AG08396 (cell line): ENCODE measurements at places on chromosomes 3 and 15.
A peak's percentile ranks its signal among the peaks of the same experiment; 100 is the strongest.

DNA sequence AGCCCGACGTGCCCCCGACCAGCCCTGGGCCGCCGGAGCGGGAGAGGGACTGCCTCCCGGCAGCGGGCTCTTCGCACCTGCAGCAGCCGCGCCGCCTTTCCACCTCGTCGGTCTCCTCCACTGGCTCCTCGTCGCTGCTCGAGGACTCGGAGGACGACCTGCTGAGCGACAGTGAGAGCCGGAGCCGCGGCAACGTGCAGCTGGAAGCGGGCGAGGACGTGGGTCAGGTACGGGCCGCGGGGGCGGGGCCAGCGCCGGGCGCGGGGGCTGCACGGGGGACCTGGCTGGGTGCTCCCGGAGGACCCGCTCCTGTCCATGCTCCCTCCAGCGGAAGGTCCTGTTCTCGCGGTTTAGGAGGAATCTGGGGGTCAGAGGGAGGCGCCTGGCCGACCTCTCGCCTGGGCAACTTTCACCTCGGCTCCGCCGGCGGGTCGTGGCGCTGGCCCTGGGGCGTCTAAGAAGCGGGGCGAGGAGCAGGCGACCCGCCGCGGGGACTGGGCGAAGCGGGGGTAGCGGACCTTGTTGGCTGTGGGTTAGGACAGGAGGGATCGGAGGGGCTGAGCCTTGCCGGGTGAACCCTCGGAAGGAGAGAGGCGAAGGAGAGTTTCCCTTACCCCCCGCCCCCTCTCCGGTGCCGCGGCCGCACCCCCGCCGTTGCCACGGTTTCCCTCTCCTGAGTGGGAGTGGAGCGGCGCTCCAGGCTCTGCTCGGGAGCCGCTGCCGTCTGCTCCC lies 682 bp downstream of the ITPKA start:
- DNase-seq = peak; percentile 31

DNA sequence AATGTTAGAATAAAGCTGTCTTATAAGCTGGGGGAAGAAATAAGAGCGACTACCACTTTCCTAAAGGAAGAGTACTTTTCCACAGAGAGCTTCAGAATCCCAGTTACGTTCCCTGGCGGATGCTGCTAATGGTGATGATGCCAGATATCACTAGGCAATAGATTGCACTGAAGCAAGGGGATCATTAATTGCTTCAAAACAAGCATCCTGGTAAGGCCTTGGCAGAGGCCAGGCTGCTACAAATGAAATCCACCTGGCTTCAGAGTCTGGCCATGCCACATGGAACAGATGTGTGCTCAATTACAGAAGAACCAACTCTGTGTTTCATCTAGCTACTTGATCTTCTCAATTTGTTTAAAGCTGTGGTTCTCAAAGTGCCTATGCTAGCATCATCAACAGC lies 129.2 kb upstream of the IL12A start:
- no peak for DNase-seq

GRCh38 chr15:39623529-39623931 lies 42.7 kb downstream of the THBS1 start:
- DNase-seq = no peak

GRCh38 chr3:18369551-18370185 lies 55.5 kb downstream of the SATB1 start:
- DNase-seq = no peak

DNA sequence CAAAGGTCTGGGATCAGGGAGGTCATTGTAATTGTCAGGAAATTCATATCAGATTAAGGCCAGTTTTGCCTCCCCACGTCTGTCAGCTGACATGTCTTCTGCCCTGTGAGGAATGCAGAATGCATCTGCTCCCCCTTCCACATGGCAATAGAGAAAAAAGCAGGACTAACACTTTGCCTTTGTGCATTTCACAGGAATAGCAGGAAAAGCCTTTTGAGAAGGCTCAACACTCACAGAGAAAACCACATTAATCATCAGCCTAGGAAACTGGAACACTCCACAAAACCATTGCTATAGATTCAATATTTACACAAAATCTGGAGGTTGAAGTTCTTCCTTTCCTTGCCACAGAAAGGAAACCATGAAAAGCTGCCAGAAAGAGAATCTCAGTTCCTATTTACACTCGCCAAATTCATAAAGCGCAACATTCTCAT lies 165.2 kb upstream of the HES1 start:
- no peak for DNase-seq

- DNase-seq = no peak
Observed at GRCh38 chr3:43215663-43216275, 70.6 kb upstream of the SNRK start.

DNA sequence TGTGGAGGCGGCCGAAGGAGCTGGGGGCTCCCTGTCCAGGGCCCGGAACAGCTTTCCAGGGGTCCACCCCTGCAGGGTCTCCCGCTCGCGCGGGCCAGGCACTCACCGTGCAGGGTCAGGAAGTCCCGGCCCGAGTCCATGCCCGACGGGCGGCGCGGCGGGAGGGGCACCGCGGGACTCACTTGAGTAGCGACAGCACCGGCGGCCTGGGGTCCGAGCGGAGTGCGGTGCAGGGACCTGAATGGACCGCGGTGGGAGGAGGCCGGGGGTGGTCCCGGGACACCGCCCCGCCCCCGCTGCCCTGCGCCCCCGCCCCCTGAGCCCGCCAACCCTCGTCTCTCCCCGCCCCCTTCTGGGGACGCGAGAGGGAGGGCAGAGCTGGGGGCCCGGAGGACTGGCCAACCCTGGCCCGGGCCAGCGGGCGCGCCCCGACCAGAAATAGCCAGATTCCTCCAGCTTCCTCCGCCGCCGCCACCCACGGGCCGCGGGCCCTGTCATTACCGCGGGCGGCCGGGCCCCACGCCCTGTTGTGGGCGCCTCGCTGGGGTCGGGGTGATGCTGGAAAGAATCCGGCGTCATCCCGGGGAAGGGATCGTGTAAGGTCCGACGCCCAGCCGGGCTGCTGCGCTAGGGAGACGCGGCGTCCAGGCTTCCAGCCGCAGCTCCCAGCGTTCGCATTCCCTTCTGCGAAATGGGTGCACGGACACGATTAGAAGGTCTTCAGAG lies at the start of gene PLCD1:
PLCD1 (minus strand) TSS at position 243 of the 726 bp plus-strand sequence; CDS start at position 140, 103 bp downstream.
- peak; percentile 93 for DNase-seq

DNA sequence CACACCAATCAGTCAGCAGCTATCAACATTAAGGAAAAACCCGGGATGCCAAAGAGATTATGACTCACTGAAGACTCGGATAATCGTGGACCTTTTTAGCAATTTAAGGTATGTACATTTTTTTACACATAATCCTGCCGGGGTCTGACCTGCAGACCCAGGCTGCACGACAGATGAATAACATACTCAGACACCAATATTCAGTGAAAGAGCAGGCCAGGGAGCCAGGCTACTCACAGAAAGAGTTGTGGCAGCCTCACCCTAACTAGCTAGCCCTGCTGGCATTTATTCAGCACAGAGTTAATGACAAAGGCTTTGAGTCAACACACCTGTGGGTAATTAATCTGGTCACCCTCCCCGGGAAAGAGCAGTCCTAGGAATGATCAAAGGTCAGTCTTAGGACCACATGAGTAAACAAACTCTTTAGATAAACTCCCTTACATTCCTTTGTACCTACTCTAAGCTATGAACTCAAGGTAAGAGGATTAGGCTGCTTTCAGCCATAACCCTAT lies 727.5 kb downstream of the TBL1XR1 start:
- no peak for DNase-seq

DNA sequence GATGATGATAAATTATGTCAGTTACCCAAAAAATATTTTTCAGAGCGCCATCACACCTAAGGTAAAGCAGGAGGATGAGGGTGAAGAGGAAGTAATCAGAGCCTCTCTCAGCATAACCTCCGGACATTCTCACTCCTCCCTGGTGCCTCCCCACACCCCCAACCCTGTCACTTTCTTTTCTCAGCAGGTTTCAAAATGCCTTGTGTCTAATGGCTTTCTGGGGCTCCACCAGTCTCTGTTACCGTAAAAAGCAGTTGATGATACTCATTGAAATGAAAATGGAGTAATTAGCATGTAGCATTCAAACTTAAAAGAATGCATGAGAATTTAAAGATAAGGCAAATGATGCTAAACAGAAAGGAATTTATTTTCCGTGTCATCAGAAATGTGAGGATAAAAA lies 180.0 kb downstream of the ERC2 start:
- no peak for DNase-seq

DNA sequence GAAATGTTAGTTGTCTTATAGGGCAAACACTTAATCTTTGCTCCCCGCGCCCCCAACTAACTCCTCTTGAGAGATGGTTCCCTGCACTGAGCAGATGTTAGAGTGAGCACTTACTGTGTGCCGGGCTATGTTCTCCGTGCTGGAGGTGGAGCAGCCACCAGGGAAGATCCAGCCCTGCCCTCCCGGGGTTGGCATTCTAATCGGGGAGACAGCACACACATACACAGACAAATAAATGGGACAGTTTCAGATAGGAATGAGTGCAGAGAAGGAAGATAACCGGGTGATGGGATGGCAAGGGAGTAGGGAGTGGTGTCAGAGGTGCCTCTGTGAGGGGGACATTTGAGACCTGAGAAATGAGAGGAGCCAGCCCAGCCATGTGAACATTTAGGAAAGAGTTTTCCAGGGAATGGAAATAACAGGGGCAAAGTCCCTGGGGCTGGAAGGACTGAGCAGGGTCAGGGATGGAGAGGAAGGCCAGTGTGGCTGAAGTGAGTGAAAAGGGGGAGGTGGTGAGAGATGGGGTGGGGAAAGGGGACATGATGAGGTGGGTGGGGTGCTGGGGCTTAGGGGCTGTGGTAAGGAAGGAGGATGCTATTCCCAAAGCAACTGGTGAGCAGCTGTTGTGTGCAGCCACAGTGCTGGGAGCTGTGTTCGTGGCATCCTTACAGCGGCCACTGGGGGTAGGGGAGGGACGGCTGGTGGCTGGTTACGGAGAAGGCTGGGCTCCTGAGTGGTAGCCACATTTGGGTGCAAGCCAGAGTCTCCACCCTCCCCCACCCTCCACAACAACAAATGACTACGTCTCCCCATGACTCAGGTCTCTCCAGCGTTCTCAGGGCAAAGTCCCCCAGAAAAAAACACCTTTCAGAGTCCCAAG lies 15.4 kb upstream of the FGD5 start:
- DNase-seq = peak; percentile 47

- DNase-seq = no peak
Observed at GRCh38 chr3:31873254-31873820, 107.7 kb downstream of the OSBPL10 start.

DNA sequence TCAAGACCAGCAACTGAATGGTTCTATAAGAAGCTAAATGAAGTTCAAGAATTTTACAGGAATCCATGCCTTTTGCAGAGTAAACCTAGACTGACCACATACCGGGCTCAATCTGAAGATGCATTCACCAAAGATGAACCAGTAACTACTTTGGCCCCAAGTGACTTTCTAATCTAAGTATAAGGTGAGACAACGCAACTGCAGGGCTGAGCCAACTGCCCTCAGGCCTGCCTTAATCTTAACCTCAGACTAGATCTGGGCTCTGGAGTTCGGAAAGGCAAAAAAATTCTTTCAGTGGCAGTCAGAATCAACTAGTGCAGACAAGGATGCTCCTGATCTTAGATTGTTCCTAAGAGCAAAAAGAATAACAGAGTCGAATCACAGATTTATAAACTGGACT lies 48.3 kb downstream of the EXD1 start:
- DNase-seq = no peak

- no peak for DNase-seq
Observed at GRCh38 chr3:44445786-44446185, 31.7 kb downstream of the ZNF445 start.

GRCh38 chr15:41048397-41048796 lies 67.7 kb downstream of the INO80 start:
- no peak for DNase-seq

DNA sequence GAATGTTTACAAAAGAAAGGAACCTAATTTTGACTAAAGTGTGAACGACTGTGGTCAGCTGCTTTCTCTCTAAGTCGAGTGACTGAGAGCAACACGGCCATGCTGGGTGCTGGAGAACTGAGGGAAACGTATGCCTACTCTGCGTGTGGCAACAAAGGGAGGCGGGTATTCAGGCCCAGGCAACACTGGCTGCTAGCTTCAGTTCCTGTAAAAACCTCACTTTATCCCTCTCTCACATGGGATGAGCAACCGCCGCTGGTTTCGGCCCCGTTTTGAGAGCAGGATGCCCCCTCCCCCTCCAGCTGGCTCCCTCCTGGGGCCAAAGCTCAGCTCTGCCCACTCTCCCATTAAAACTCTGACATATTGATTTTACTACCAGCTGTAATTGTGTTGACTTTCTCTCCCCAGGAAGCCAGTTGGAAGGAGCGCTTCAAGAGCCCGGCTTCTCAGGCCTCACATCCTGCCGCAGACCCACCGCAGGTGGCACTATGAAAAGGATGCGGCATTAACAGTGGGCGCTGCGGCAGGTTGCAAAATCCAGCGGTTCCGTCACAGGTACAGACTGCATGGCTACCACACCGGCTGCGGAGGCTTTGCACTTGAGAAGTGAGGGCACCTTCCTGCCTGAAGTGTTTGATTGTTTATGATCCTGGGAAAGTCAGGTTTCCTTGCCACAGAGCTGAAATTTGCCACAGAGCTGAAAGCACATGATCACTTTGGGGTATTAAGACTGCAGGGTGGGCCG lies 12.7 kb downstream of the PLXND1 start:
- DNase-seq = no peak

- DNase-seq = peak; percentile 50
Observed at GRCh38 chr3:138125548-138126221, 6.5 kb downstream of the A4GNT start.

GRCh38 chr3:194058189-194058571 lies 77.8 kb upstream of the HES1 start:
- peak; percentile 62 for DNase-seq

GRCh38 chr3:46369151-46369550 lies 1.6 kb upstream of the CCR5 start:
- no peak for DNase-seq

GRCh38 chr15:31320022-31320421 lies 6.6 kb upstream of the KLF13 start:
- DNase-seq = no peak

- DNase-seq = no peak
Observed at GRCh38 chr15:50107591-50108408, 11.2 kb downstream of the ATP8B4 start.

- no peak for DNase-seq
Observed at GRCh38 chr3:119401503-119402440, 61.6 kb downstream of the TMEM39A start.

GRCh38 chr3:64209866-64210621 lies 15.2 kb downstream of the PRICKLE2 start:
- no peak for DNase-seq

GRCh38 chr3:188962253-188963247 lies 209.2 kb upstream of the TPRG1 start:
- DNase-seq = no peak

- DNase-seq = peak; percentile 7
Observed at GRCh38 chr3:104279617-104280016, 1087.1 kb upstream of the ALCAM start.

- no peak for DNase-seq
Observed at GRCh38 chr3:176078906-176079305, 1118.4 kb downstream of the TBL1XR1 start.

- no peak for DNase-seq
Observed at GRCh38 chr3:59880717-59881116, 830.9 kb upstream of the CFAP20DC start.

DNA sequence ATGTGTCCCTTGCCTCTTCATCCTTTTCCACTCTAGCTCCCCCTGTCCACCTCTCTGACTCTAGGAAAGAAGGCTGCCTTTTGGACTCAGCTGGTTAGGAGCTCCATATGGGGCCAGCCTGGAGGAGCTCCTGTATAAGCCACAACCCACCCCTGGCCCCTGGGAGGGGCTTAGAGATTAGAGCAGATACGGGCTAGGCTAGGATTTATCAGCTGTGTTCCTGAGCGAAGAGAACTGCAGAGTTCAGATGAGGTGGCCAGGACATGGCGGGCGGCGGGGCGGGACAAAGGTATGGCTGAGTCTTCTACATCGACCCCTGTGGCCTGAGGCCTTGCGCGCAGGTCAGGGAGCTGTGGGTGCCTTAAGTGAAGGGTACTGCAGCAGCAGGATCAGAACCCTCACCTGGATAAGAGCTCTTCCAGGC lies 7.9 kb downstream of the NBEAL2 start:
- DNase-seq = no peak
